ENCODE measurements at places on chromosomes 11 and 22.

DNA sequence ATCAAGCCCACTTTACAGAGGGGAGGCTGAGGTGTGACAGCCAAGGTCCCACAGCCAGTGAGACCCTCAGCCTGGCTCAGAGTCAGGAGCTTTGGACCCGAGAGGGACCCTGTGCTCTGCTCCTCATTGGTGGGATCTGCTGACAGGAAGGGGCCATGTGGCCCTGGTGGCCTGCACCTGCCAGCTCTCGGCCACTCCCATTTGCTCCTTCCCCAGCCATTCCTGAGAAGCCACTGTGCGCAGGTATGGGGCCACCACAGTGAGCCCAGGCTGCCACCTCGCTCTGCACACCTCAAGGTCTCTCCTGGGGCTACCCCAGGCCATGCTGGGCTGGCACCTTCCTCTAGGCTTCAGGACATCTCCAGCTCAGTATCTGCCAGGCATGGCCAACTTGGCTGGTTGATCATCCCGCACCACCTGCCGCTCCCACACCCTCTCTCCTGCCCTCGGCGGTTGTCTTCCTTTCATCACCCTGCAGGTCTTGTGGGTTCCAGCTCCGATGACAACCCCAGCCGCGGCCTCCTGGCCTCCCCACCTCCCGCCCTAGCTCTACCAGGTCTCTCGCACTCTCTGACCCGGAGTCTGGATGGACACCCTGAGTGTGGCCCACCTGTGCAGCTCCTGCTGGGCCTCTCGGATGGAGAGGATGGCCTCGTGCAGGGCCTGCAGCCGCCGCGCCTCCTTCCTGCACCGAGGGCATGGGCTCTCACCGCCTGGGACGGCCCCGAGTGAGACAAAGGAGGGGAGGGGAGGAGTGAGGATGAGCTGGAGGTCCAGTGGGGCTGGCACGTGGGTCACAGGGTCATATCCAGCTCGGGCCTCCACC lies 32.2 kb upstream of the CARS1 start:
- no peak for DNase-seq

DNA sequence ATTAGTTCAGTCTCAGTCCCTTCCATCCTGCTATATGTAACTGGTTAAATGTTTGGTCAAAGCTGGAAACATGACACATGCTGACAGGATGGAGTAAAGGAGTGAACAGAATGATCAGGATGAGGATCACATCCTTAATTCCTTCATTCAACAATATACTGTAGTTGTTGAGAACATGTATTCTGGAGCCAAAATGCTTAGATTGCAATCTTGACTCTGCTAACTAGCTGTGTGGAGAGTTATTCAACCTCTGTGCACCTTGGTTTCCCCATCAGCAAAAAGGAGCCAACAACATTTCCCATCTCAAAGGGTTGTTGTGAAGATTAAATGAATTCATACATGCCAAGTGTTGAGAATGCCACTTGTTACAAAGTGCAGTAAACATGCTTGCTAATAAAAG lies 12.8 kb downstream of the ENTHD1 start:
- no peak for DNase-seq

DNA sequence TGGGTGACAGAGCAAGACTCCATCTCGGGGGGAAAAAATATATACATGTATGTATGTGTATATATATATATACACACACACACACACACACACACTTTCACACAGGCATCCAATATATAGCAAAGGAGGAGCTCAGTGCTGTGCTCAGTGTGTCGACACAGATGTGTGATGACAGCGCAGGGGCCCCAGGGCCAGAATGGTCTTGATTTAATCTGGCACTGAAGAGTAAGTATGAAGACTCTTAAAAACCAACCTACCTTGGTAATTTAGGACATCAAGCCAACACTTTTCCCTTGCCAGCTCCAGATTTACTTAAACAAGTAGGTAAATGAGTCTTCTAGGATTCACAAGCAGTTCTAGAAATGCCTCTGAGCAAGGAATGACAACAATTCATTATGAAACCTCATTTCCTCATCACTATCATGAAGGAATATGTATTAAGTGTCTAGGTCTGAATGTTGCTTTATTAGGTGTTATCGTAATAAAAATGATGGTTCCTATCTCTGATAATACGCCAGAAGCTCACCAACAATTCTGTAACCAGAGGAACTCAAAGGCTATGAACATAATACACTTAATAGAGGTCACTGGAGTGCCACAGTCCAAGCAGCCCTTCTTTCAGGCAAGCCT lies 71.5 kb downstream of the SGSM3 start:
- DNase-seq = no peak

DNA sequence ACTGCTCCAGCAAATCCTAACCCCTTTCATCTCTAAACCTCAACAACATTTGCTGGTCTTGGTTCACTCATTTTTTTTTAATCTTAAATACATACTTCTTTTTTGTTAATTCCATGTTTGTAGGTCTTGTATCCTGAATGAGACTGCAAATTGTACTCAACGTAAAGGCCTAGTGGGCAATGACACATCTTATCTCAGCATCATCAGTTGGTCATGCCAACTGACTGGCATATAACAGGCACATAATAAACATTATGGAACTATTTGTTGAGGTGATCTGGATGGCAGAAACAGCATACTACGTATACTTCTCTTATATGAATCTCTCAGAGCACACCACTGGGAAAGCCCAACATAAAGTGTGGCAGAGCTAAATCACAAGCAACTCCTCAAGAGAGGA lies 116.7 kb downstream of the RBFOX2 start:
- no peak for DNase-seq

- no peak for DNase-seq
Measured at GRCh38 chr22:45217345-45217744, 23.3 kb downstream of the KIAA0930 start.

DNA sequence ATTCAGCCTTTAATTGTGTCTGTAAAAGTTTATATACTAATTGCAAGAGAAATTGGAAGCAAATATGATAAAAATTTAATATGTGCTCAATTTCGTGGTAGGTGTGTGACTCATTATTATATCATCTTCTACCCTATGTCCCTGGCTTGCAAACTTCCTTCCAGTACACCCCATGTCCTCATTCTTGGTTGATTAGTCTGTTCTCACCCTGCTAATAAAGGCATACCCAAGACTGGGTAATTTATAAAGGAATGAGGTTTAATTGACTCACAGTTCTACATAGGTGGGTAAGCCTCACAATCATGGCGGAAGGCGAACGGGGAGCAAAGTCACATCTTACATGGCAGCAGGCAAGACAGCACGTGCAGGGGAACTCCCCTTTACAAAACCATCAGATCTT lies 11.9 kb downstream of the MRGPRX3 start:
- DNase-seq = no peak

DNA sequence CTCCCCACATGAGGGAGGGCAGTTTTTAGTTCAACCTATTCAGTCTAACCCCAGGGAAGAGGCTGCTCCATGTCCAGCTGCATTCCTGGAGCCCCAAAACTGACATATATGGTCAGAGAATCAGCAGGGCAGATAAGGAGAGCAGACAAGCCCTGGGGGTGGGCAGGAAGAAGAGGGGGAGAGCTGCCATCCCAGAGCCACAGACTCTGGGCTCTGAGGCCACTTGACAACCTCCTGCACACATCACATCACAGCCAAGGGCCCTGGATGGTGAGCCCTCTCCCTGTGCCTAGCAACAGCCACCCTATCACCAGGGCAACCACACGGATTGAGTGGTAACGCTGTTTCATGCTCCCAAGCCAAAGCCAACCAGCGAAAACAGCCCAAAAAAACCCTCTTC lies 3.1 kb downstream of the ARHGAP1 start:
- DNase-seq = peak; percentile 54

DNA sequence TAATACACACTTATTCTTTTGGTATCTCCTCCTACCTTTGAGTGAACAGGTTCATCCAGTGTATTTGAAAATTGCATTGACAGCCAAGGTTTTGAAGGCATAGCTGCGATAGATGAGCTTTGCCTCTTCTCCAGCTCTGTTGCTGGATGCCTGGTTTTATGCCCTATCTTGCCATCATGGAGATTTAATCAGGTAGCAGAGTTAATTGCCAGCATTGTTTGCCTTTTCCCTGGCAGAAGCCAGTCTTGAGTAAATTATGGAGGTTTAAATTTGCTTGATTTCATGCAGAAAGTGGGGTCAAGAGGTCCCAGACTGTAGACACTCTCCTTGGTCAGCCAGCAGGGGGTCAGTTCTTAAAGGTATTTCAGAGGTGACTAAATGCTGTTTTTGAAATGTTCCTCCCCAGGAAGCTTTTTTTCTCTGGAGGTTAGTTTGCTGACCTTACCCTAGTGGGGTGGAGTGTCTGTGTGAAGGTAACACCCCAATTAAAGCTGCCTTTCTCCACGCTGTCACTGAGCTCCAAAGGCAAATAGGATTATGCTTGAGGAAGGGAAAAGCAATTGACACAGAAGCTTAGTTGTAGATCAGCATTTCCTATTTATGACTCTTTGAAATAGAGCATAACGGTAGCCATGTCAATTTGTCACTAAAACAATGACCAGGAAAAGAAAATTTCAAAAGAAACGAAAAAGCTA lies 96.0 kb downstream of the EXT2 start:
- DNase-seq = no peak

- peak; percentile 3 for DNase-seq
Measured at GRCh38 chr11:11731311-11732083, 109.7 kb upstream of the GALNT18 start.

DNA sequence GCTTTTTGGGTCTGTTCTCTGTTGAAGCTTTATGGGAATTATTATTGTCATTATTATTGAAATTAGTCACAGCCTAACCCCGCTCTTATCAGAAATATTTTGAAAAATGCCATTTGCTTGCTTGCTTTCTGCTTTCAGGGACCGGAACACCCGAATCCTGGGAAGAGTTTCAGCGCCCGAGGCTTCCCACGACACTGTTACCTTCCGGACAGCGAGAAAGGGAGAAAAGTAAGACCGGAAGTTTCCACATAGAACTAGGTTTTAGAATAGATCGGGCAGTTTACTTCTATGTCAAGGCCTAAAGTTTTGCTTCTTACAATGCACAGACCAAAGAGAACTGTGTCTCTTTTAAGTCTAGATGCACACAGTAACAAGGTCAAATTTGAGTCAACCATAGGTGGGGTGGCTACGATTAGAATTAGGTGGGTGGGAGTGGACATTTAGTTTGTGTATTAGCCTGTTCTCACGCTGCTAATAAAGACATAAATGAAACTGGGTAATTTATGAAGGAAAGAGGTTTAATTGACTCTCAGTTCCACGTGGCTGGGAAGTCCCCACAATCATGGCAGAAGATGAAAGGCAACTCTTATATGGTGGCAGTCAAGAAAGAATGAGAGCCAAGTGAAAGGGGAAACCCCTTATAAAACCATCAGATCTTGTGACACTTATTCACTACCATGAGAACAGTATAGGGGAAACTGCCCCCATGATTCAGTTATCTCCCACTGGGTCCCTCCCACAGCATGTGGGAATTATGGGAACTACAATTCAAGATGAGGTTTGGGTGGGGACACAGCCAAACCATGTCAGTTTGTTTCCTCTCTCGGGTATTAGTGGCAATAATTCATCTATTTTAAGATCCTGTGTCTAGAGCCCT lies 12.9 kb downstream of the MPEG1 start:
- no peak for DNase-seq

GRCh38 chr11:126063507-126063852 lies 814 bp upstream of the CDON start:
- DNase-seq = no peak

DNA sequence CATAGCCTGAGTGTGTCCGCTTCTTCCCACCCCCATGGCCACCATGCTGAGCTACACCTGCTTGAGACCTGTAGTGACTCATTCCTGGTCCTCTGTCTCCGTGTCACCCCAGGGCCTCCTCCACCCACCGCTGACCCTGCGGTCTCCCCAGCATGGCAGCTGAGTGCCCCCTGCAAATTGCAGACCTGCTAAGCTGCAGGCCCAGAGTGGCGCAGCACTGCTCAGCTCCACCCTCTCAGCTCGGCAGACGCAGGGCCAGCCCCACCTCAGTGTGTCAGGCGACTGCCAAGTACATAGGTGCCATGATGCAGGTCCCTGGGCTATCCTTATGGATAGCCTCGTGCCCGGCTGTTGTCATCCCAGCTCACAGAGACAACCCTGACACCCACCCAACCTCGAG lies 13.1 kb downstream of the MS4A15 start:
- no peak for DNase-seq

DNA sequence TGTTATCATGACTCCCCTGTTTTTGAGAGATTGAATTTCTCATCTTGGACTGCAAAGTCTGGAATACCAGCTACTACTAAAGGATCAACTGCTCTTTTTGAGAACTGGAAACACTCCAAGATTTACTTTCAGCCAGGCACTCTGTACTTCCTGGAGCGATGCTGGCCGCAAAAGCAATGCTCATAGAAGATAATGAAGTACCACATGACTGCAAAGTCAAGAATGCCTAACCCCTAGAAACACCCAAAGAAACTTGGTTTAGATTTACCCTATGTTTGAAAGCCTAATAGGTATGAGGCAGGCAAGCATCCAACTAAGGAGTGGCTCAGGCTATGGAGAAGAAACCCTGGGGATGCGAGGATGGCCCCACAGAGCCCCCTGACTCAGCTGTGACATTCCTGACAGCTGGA lies 47.7 kb upstream of the ARHGAP20 start:
- DNase-seq = no peak

GRCh38 chr22:41925783-41926460 lies 684 bp downstream of the TNFRSF13C start:
- no peak for DNase-seq

DNA sequence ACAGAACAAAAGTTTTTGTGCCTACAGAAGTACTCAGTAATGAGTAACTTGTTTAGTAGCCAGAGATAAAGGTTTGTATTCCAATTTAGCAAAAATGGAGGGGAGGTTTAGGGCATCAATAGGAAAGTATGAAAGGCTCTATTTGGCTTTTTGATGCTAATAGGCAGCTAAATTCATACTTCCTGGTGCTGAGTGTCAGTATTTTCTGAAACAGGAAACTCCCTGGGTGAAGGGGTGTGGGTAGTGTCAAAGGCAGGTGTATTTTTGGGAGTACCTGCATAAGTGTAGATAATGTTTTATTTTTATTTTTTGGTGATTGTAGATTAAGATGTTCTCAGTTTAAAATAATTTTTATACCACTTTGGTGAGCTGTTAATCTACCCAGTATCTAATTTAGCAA lies 29.3 kb upstream of the MMP7 start:
- DNase-seq = no peak

Measured in NCI-H1092 (cell line).